ENCODE measurements at places on chromosomes 16 and 17.

- DNase-seq: no peak
Measured at GRCh38 chr17:69424287-69425041, 10.0 kb downstream of the MAP2K6 start.

- peak; percentile 92 for DNase-seq
Measured at GRCh38 chr17:2904135-2904534, 107.9 kb downstream of the RAP1GAP2 start.

DNA sequence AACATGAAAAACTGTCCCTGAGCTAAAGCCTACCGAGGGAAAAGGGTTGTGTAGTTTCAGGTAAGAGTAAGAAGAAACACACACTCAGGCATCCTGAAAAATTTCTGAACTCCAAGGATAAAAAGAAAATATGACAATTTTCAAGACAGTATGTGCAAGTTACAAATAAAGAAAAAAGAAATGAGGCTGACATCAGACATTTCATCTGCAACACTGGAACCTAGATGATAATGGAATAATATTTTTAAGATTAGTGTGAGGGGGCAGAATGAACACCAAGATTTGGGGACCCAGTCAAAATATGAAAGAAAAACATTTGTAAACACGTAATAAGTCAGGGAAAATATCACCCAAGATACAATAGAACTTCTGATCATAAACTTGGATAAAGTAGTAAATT lies 135.9 kb upstream of the PSMD7 start:
- DNase-seq: no peak

DNA sequence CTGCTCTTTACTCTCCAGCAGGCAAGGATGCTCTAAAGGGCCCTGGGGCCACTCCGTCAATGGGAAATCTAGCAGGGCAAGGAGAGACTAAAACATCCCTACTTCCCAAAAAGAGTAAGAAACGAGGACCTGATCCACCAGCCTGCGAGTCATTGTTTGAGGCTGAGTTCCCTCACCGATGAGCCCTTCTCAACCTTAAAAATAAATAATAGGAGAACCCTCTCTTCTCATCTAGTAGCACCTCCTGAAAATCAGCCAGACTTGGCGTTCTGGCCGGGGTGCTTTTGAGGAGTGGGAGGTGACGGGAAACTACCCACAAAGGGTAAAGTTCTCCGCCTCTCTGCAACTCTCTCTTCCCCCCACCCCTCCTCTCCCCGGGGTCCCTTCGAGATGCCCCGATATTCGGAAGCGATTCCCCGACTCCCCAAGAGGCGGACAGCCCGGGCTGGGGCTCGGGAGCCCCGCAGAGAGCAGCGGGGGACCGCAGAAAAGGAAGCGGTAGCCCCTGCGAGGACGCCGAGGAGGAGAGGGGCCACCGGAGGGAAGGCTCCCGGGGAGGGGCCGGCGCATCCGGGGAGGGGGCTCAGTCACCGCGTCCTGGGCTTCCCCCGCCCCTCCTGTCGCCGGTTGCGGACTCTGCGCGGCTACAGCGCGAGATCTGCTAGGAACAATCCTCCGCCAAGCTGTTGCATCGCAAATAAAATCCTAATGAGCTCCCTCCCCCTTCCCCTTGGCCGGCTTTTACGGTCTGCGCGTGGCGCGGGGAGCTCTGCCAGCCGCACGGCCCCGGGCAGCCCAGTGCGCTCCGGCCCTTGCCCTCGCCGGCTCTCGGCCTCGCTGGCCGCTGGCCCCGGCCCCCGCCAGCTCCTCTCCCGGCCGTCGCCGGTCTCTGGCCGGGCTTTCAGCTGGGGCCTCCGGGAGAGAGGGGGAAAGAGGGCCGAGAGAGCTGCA lies 1.3 kb downstream of the HOXB9 start:
- DNase-seq: no peak

DNA sequence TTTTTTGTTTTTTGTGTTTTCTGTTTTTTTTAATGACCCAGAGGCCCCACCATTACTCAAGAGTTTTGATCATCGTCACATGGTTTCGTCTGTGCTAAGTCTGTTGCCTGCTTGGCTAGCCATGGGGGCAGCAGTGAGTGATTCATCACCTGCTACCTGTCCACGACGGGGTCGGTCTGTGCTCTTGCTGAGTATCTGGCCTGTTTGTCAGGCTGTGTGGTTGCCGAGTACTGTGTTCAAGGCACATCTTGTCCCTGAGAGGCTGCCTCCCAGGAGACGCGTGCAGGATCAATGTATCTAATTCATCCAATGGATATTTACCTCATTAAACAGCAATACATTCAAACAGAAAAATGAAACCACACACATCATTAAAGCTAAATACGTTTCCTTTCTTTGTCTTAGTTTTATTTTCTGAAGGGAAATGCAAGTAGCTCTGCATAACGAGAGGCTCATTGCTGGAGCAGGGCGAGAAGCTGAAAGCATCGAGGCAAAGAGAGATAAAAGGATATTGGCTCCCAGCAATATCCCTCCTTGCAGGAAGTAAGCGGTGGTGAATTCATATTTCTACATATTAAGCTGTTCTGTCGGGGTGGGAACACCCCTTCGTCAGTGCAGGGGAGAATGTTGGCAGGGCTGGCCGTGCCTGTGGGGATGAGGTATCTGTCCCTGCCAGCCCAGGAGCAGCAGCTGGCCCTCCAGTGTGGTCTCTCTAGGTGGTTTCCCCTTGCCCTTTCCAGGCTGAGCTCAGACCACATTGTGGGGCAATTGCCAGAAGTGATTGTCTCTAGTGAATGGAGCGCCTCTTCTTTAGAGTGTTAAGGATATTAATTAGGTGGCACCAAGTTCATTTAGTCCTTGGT lies 166.2 kb upstream of the ASIC2 start:
- no peak for DNase-seq

GRCh38 chr16:75244225-75244809 lies 7.1 kb downstream of the BCAR1 start:
- DNase-seq: peak; percentile 79

GRCh38 chr17:31554930-31555329 lies 163.5 kb downstream of the RAB11FIP4 start:
- no peak for DNase-seq

DNA sequence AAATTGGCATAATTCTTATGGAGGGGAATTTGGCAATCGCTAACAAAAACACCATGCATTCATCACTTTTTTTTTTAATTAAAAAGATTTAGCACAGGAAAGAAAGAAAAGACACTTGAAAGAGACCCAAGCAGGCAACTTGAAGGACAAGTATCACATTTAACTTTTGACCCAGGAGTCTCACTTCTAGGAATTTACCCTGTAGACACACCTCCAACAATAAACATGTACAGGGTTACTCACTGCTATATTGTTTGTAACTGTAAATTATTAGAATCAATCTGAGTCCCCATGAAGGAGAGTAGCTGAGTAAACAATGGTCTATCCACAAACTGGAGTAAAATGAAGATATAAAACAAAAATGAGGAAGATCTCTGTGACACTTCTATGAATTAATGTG lies 10.1 kb downstream of the KIAA0753 start:
- DNase-seq: no peak

GRCh38 chr16:1708083-1708767 lies 2.2 kb downstream of the MAPK8IP3 start:
- DNase-seq: no peak

DNA sequence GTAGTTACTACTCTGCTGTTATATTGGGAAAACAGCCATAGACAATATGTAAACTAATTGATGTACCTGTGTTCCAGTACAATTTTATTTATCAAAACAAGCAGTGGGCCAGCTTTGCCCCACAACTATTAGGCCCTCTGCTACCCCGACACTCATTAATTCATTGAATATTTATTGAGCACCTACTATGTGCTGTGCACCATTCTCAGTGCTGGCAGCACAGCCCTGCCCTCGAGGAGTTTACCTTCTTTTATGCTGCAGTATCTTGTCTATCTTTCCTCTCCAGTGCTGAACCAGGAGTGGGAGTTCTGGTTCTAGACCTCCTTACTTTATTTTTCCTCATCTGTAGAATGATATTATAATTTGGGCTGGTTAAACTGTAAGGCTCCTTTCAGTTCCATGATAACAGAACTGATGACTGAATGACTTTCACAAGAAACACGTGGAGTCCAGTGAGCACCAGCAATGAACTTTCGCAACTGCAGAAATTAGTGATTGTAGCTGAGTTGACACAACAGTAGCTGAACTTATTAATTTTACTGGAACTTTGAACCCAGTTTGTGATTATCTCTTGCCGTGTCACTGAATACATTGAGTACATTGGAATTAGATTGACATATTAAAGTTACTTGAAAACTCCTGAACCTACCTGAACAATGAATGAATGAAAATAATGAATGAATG lies 2.4 kb downstream of the GOSR2 start:
- no peak for DNase-seq

DNA sequence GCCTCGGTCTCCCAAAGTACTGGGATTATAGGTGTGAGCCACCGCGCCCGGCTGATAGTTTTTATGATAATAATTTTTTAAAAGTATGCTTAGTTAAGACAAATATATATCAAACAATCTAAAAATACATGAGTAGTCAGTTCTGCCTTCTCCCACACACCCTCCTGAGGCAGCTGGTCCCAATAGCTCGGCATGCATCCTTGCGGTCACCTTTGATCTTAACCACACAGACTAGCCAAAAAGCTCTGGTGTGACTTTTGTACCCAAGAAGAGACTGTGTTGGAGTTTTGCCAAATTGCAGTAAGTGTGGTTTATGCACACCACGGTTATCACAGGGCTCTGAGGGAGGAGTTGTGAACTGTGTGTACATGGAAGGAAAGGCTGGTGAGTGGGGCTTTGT lies 25.6 kb downstream of the ATP6V0A1 start:
- DNase-seq: no peak

DNA sequence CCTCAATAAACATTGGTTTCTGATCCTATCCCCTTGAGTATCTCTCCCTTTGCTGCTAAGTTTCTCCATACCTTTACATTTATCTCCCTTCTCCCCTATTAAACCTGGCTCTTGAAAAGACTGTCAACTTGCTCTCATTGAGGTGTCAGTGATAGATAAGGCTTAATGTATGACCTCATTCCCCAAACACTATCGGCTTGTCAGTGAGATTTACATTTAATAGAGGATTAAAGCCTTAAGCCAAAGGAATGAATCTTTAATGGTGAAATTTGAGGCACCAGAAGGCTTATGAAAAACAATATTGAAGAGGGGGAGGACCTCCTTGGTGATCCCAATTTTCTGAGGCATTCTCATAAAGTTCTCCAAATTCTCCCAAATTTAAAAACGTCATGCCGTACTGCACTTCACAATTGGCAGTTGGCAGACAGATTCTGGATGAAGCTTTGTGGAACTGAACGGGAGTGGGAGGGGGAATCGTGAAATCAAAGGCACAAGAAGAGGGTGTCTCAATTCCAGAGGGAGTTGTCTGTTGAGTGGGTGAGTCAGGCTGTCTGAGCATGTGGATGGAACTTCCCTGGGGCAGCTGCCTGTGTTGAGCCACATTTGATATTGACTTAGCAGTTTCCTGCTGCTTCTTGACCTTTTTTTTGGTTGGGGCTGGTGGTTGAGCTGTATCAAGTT lies 478.8 kb downstream of the NPIPA7 start:
- DNase-seq: no peak

DNA sequence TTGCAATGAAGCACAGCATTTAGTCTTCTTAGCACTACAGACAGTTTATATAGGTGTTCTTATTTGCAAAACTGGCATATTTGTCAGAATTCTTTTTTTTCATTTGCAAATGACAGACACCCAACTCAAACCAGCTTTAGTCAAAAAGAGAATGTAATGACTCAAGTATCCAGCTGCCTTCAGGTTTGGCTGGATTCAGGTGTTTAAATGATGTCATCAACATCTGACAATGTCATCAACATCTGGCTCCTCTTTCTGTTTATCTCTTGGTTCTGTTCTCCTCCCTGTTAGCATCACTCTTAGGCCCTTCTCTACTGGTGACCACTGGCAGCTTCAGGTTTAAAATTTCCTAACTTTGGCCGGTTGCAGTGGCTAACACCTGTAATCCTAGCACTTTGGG lies 18.9 kb downstream of the TMC5 start:
- DNase-seq: no peak

DNA sequence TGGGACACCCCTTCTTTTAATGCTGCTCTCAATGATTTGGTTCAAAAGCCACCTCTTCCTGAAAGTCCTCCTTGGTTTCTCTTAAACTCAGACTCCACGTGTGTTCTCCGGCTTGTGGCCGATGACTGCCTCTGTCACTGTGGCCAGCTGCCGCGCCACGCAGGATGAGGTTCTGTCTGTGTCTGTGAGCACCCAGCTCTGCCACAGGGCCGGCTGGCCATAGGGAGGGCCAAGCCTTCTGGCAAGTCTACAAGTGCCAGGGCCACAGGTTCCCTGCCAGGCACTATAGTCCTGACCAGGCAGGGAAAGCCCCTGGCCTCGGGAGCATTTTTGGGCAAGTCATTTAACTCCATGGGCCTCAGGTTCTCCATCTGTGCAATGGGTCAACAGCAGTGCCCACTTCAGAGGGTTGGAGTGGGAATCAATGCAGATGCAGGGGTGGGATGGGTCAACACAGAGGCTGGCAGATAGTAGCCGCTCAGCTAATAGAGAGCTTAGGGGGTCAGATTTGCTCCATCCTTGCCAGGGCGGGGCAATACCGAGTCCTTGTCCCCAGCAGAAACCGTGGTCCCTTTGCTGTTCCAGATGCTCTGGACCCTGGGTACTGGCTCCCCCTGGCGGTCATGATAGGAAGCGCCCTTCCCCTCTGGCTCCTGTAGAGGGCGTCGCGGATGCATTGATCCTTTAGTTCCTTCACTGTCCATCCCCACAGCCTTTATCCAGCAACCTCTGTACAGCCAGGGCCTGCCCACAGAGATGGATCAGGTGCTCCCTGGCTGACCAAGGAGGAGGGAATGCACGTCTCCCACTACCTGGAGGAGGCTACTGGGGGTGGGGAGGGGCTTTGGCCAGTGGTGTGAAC lies 19.3 kb upstream of the ADGRG3 start:
- DNase-seq: peak; percentile 90
